H9 (cell line): ENCODE measurements at places on chromosomes 2 and 18.

DNA sequence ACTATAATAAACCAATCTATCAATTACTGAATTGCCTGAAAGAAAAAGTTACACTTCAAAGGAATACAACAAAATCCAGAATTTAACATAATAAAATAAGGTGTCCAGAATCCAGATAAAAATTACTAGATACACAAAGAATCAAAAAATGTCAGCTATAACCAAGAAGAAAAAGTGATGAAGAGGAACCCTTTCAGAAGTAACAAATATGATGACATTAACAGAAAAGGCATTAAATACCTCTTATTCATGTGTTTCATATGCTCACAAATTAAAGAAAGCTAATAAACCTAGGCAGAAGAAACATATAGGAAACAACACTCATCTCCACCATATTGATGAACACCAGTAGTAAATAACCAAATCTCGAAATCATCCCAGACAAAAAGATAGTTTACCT lies 722.8 kb downstream of the ADCYAP1 start:
- no peak for DNase-seq

DNA sequence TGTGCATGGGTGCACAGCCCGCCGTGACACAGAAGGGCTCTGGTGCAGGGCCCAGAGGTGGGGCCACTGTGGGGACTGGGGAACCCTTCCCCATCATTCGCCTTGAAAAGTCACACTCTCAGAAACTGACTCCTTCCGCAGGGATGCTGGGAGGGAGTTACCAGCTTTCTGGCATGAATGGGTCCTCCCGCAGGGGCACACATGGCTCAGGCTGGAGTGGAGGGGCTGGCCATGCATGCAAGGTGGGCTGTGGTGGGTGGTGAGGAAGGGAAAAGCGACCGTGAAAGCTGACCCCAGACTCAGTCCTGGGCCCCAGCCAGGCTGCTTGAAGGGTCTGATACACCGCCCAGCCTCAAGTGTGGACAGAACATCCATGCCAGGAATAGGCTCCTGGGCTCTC lies 201.1 kb downstream of the TNS1 start:
- DNase-seq = no peak

DNA sequence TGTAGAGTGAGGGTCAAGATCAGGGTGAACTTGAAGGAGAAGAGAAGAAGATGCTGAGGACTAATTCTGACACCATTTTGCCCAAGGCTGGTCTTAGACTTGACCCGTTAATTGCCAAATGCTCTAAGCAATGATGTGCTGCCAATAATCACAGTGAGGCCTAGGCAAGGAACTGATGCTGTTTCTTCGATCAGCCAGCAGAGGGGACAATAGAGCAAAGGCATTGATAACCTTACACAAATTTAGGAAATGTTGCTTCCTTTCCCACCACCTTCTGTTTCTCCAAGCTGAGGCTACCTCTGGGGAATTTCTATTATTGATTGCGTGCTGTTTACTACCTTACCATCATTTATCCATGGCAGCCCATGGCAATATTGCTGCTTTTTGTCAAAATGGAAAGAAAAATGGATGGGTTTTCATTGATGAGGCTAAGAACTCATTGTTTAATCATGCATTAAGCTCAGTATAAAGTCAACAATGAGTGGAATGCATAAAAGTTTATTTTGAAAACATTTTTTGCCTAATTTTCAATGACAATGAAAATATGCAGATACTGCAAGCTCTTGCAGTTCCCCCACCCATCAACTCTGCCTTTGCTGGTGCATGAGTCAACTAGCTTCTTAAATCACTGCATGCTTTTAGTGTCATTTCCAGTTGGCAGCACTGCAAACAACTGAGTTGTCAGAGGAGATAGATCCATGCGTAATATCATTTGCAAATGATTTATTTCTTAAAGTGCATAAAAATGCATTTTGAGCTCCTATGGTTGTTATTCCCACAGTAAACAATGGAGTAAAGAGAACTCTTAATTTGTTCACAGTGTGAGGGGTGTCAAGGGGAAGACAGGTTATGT lies 116.4 kb upstream of the NYAP2 start:
- peak; percentile 40 for DNase-seq

DNA sequence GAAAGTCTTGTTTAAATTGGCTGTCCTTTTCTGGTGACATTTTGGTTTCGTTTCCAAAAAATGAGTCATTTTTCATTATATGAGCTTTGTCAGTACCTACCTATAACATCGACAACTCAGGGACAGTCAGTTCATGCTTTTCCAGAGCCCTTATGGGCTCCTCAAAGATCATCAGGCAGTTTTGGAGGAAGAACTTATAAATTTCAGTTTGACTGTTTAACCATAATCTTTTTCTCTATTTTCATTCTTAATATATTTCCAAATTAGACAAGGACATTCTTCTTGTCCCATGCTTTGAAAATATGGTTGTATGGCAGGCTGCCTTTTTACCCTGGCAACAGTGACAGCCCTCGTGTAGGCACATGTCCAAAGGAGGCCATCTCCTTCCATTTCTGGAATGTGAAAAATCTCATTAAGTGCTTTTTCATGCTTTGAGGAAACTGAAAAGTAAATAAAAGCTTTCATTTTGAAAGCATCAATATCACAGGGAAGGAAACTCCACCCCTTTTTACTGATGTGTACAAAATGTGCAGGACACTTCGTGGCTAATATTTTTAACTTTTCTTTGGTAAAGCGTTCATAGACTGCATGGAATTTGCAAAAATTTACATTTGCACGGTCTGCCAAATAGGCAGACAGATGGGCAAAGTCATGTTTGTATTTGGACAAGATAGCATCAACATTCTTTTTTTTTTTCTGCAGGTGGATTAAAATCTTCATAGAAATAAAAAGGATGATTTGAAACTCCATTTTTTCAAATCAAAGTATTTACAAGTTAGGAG lies 7.2 kb upstream of the PROC start:
- no peak for DNase-seq

- DNase-seq = no peak
Measured at GRCh38 chr18:5455674-5456073, 88.1 kb downstream of the EPB41L3 start.

DNA sequence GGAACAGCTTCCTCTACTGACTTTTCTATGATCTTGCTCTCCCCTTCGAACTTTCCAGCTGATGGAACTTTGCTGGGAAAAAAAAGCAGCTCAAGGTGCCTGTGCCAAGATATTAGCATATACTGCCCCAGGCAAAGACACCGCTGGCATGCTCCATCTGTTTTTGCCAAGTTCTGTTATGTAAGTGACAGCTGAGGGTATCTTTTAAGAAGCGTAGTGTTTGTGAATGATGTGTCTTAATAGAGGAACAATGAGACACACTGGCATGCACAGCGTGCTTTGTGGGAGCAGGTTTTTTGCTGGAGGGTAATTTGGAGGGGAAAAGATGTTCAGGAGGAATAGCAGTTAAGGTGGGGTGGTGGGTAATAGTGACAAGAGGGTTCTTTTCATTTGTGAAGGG lies 47.8 kb downstream of the SLC4A3 start:
- DNase-seq = no peak

GRCh38 chr2:188291617-188292347 lies at the start of gene GULP1:
TSS of gene GULP1 (plus strand) at chr2:188291874. CDS start at chr2:188477703, 185,829 bp downstream.
- DNase-seq = peak; percentile 76

DNA sequence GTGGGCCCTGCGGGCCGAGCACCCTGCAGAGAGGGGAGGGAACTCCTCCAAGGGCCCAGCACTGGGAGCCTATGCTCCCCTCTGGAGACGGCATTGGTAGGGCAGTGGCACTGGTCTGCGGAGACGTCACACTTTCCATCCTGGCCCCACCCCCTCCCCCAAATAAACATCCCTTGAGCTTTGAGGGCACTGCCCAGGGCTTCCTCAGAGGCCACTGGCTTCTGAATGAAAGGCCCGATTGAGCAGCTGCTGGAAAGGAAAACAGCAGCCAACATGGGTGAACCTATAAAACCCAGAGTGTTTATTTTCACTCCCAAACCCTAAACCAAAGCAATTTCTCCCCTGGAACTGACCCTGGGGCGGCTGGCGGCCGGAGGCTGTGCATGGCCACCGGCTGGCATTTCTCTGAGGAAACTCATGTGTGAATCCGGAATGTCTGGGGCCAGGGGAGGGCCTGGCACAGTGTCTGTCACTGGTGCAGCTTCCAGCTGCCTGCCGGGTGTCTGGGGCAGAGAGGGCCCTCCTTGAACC lies 138.9 kb downstream of the DYSF start:
- peak; percentile 47 for DNase-seq

- DNase-seq = no peak
Measured at GRCh38 chr2:63663013-63663864, 74.5 kb downstream of the MDH1 start.

DNA sequence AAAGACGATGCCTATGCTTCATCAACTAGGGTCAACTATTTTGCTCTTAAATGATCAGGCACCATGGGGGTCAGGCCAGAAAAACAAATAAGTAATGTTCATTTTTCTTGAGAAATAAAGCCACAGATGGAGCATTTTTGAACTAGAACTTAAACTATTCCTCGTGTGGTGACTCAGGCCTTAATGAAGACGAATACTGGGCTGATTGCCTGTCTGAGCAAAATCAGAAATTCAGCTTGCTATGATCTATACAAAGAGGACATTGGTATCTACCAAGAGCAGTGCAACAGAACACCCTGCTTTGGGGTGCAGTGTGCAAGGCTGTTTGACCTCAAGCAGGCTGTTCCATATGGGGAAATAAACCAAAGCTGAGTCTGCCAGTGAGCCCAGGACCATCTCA lies 176.0 kb downstream of the NRP2 start:
- DNase-seq = no peak

DNA sequence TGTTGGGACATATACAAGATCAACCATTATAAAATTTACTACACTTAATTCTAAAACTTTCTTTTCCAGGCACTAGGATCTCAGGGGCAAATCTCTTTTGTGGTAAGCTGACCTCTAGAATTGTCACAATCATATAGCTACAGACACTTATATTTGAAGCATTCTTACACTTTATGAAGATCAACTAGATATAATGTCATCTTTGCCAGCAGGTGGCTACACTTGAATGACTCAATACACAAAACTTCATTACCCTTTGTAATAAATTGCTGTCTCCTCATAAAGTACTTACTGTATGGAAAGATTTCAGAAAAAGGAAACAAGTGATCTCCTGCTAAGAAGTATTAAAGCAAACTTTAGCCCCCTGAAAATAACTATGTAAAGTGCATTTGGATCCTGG lies 77.8 kb downstream of the RDH14 start:
- no peak for DNase-seq

GRCh38 chr2:18791172-18791797 lies 201.9 kb upstream of the NT5C1B start:
- no peak for DNase-seq

GRCh38 chr2:55451699-55452098 lies 32.0 kb upstream of the CCDC88A start:
- no peak for DNase-seq

DNA sequence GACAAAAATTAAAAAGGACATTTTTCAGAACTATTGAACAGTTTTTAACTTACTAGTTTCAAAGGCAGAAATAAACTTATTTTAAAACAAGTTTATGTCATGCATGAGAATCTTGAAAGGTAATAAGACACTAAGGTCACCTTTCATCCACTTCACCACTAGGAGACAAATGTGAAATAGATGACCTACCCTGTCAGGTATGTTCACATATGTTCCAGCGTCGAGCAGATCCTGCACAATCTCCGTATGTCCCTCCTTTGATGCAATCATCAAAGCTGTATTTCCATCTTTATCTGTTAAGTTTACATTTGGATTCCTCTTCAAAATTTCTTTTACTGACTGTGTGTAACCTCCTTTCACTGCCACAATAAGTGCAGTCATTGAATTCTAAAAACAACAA lies 34.7 kb downstream of the KIDINS220 start:
- DNase-seq = no peak

DNA sequence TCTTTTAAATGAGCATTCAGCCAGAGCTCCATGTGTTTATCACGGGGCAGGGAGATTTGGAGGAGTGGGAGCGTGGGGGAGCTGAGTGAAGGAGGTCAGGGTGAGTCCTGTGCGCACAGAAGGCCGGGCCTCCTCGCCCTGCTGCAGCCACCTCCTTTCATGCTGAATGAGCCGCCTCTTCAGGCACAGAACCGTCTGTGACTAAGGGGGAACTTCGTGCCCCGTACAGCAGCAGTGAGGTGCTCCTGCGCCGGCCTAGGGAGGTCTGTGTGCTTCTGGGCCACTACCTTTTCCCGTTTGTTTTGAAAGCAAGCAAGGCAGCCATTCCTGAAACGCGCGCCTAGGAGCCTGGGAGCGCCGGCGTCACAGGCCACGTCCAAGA lies 27.1 kb upstream of the ZNF516 start:
- DNase-seq = peak; percentile 67

DNA sequence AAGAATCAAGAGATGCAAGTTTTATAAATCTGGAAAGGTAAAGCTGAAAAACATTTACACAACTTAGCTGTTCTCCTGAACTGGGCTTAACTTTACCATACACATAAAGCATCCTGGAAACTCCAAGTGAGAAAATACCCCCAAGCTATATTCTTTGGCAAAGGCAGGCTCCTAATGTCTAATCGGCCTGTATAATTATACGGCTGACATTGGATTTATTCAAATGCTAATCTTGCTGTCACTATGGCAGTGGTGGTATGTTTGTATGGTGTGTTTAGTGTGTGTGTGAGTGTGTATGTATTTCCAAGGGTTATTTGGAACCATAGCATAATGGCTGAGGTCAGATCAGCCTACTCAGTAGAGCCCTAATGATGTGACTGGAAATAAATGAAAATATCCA lies 1031.8 kb upstream of the ZEB2 start:
- no peak for DNase-seq
